ENCODE measurements at places on chromosomes 2 and 18.

DNA sequence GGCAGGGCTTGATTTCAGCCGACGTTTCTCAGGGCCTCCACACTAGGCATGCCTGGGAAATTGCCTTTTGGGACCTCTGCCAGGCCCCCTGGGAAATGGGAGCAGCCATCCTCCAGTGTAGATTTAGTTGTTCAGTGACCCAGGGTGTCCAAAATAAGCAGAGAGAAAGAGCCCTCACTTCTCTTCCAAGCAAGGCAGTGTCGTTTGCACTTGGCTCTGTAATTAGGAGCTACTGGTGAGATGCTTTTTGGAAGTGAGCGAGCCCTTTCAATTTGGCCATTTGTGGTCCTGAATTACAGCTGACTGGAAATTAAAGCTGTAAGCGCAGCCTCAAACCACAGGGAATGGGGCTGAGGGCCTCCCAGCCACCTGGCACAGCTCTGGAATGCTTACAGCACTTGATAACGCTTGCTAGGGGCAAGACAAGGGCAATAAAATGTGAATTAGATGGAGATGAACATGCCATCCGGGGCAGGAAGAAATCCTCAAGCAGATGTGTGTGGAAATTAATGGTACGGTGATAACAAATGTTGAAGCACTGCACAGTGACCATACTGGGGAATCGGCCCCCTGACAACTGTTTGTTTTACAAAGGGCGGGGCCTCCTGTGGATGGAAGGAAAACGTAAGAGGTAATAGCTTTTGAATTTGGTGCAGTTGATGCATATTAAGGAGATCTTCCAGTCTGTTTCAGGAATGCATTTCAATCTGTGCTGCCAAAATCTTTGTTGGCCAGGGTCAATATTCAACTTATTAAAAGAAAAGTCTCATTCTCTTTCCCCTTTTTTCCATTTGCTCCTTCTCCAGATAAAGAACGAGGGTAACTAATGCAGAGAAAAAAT is 173.1 kb downstream of the UXS1 start:
- DNase-seq, result no peak

- no peak for DNase-seq
These were observed 47.5 kb upstream of the ACSL3 start for GRCh38 chr2:222813177-222813843.

GRCh38 chr2:121118951-121119350 is 166.1 kb downstream of the TFCP2L1 start:
- DNase-seq, result no peak

GRCh38 chr2:130825231-130825965 is 11.3 kb upstream of the ARHGEF4 start:
- no peak for DNase-seq

DNA sequence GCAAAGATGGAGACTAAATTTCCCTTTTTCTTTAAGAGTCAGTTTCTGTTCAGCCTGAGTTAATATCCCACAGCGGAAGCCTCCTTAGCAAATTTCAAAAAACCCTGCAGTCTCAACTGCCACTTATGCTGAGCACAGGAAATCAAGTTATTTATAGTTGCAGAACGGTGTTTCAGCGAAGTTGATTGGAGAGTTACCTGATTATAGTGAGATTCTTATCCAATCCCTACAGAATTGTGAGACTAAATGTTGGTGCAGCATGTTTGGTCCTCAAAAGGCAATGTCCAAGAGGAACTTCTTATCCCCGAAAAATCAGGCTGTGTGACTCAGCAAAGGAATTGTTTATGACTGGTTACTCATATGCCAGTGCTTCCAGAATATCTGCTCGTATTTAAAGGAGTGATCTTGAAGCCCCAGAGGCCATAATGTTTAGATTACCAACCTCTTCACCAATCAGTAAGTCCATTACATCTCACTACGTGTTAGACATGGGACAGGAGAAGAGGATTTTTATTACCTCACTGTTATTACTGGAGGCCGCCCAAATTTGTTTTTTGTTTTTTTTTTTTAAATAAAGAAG is 67.9 kb downstream of the LRRFIP1 start:
- peak; percentile 50 for DNase-seq

DNA sequence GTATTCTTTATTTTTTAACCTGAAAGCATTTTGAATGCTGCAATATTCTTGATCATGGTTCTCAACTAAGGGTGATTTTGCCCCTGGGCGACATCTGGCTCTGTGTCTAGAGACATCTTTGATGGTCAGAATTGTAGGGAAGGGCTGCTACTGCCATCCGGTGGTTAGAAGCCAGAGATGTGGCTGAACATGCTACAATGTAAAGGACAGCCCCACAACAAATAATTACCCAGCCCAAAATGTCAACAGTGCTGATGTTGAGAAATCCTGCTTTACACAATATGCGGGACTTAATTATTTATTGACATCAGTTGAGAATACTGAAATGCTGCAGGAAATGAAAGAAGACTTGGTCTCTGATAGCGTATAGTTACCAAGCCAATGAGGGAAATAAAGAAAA is 37.5 kb upstream of the SERPINB2 start:
- DNase-seq, result peak; percentile 34

GRCh38 chr2:113212245-113213060 is 38.7 kb downstream of the PSD4 start:
- no peak for DNase-seq

- no peak for DNase-seq
These were observed 22.0 kb downstream of the ERMN start for GRCh38 chr2:157303612-157304011.

- no peak for DNase-seq
These were observed 5.8 kb upstream of the IKZF2 start for GRCh38 chr2:213157242-213157641.

GRCh38 chr2:196954001-196954400 is 27.5 kb upstream of the PGAP1 start:
- DNase-seq, result no peak

DNA sequence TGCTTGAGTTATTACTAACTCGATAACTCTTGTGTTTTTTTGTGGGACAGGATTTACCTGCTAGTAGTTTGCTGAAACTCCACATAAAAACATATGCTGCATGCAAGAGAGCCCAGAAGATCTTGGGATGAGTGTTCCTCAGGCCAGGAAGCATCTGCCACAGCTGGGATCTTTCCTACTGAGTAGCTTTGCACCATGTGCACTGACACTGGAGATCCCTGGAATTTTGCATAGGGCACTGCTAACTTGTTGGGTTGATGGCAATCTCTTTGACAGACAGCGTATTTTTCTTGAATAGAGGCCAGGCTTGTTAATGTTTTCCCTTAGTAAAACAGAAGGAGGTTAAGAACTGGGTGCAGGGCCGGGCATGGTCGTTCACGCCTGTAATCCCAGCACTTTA is 808 bp upstream of the SERPINB11 start:
- no peak for DNase-seq

DNA sequence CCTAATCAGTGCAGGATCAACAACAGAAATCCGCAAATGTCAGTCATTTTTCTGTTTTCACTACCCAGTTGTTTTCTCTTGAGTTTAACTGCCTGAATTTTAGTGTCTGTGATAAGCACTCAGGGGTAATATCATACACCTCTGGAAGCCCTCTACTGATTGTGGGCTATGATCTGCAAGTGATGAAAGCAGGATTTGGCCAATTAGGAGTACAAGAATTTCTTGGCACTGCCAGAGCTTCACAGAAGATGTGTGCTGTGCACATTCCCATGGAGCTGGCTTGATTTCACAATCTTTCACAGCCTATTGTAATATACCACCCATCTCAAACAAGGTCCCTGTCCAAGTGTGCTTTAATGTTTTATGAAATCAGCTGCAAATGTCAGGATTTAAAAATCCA is 27.3 kb upstream of the TDRD15 start:
- no peak for DNase-seq

DNA sequence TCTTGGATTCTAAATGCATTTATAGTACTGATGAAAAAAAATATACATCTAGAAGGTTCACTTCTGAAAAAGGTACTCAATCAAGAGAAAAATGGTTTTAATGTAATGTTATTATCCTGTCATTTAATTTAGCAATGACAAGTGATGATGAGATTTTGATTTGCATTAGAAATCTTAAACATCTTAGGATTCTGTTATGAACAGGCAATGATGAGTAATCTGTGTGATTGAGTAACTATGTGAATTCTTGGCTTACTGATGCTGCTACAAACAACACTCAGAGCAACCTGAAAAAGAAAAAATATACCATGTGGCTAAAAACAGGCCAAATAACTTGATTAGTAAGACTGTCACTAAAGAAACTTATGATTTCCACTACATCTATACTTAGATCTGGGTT is 30.1 kb downstream of the RBKS start:
- DNase-seq, result no peak

DNA sequence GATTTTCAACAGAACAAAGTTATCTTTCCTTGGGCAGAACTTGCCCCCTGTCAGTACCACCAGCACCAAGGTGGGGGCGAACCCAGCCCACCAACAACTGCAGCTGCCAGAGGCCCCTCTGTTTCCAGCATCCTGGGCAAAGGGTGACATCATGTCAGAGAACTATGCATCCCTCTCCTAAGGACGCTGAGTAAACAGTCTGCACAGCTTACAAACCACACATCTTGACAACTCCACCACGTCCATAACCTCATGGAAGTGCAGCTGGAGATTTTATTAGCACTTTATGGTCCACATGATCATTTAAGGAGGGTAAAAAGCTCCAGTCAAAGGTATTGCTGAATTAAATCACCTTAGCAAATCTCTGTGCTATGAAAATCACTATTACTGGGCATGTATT is 40.4 kb downstream of the PIEZO2 start:
- DNase-seq, result no peak

DNA sequence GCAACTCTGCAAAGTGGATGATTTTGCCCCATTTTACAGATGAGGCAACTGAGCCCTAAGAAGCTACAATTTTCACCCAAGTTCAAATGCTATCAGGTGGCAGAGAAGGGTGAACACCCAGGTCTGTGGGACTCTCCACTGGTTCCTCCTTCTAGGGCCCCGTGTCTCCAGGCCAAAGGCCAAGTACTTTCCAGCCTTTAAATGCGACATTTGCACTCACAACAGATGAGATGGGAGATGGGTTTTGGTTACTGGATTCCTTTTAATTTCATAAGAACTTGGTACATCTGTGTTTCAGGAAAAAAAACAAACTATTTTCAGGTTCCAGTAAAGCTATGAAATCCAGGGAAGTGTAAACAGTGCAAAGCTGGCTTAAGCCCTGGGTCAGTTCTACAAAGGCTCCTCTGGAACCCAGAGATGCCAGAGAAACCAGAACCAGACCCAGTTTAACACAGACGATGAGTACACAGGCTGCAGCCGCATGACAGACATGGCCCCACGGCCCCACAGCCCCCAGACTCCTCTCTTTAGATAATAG is 361.7 kb downstream of the ANAPC1 start:
- no peak for DNase-seq

GRCh38 chr2:189593115-189593514 is 12.5 kb upstream of the SLC40A1 start:
- DNase-seq, result no peak

- no peak for DNase-seq
These were observed 88.2 kb upstream of the RAPGEF4 start for GRCh38 chr2:172647439-172647838.

- peak; percentile 53 for DNase-seq
These were observed 61.6 kb downstream of the MFSD6 start for GRCh38 chr2:190469771-190470170.
